ENCODE measurements at places on chromosomes 12 and 14.
A peak's percentile ranks its signal among the peaks of the same experiment; 100 is the strongest.

- peak; percentile 88 for DNase-seq
These were observed 575.5 kb downstream of the PRKD1 start for GRCh38 chr14:29351996-29352705.

DNA sequence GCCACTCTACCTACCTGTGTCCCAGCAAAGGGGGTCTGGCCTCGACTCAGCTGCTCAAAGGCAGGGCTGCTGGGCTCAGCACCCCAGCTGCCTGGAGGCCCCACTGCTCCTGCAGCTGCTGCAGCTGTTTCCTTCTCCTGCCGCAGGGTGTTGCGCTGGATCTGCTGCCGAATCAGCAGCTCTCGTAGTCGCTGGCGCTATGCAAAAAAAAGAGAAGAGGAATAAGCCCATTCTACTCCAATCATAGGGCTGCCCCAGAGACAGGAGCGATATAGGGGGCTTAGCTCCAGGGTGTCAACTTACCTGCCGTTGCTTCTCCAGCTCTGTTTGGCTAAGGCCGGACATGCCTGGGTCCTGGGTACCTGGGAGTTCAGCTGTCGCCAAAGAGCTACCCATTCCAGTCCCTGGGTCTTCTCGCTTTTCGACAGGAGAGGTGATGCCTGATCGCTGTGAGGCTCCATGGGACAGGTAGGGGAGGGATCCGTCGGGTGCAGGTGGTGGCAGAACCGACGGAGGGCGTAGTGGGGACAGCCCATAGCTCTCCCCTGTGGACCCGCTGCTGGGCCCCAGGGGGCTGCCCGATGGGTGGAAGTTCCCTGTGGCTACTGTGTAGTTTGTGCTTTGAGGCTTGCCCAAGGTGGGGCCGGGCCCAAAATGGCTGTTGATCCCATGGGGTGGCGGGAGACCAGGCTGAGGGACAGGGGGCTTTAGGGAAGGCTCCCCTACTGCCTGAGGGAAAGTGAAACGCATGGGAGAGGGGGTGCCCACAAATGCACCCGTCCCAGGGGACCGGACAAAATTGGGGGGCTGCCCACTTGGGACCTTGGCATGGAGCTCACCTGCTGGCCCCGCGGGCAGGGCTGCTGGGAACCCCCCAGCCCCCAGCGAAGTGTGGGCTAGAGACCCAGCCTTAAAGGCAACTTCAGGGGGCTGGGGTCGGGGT lies 20.9 kb downstream of the KMT2D start:
- DNase-seq: no peak

GRCh38 chr14:20559461-20559904 lies 1.4 kb downstream of the RNASE9 start:
- no peak for DNase-seq

GRCh38 chr12:112597986-112598385 lies 179.2 kb downstream of the PTPN11 start:
- no peak for DNase-seq
